Stimulated activated CD4-positive, alpha-beta T cell treated with anti-CD3 and anti-CD28 coated beads, Interleukin-1b, Interleukin-23, amount 100 ng/mL, for 1 hour (primary cell): ENCODE measurements at places on chromosomes 3 and 15.

DNA sequence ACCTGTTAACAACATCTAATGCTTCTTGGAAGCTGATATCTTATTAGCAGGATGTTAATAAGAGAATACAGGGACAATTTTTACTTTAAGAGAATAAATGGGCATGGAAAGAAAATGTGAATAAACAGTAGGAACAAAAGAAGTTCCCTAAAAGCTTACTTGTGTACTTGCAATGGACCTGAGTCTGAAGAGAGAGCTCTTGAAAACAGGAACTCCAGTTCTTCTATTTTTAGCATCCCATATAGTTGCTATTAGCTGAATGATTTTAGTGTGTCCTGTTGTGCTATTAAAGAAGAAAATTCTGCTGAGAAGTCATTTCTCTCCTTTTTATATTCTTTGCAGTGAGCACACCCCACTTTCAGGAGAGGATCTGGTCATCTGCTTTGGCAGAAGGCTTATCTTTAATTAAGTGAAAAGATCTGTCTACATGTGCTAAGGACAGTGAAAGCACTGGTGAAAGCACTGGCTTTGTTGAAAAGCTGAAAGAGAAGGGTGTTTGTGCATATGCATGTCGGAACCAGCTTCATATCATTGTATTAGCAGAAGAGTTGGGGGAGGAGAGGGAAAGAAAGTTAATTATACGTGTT is 1.4 kb upstream of the ST3GAL6 start:
- DNase-seq, result no peak

DNA sequence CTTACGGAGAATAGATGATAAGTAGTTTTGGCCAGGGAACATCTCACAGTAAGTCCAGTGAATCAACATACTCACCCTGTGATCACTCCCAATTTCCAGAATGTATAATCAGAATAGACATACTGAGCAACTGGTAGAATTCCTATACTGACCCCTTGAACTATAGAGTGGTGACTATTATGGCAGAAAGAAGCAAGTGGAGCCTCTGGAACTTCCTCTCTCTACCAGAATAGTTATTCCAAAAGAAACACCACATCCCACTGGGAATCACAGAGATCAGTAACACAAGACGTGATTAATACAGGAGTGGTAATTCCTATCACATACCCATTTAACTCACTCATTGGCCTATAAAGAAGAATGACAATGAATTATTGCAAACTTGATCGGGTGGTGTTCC is 50.1 kb upstream of the TRIM42 start:
- no peak for DNase-seq

GRCh38 chr15:93312891-93313486 is 224.0 kb upstream of the RGMA start:
- no peak for DNase-seq

GRCh38 chr3:140711390-140712035 is 33.6 kb downstream of the TRIM42 start:
- DNase-seq, result no peak

GRCh38 chr3:87973906-87974305 is 84.9 kb downstream of the CGGBP1 start:
- no peak for DNase-seq

- no peak for DNase-seq
Measured at GRCh38 chr3:65785065-65785645, 253.6 kb downstream of the MAGI1 start.

GRCh38 chr3:123586131-123586530 is 1.3 kb upstream of the HACD2 start:
- DNase-seq, result no peak

DNA sequence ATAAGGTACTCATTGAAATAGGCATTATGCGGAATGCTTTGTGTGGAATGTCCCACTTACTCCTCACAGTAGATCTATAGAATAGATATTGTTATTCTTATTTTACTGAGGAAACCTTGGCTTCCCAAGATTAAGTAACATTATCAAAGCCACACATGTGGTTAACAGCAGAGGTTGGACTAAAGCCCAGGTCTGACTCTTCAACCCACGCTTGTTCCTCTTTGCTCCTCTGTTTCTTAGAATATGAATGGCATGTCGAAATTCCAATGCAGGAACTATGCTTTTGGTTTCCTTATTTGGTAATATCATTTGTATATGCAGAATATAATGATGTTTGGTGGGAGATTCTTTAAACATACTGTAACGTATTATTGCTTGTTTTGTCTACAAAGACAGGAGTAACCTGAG is 818.8 kb upstream of the LMCD1 start:
- no peak for DNase-seq

GRCh38 chr15:27046880-27047279 is 75.9 kb downstream of the GABRG3 start:
- no peak for DNase-seq

GRCh38 chr3:15040844-15041243 is 24.3 kb downstream of the MRPS25 start:
- DNase-seq, result no peak

GRCh38 chr15:27820722-27821121 is 278.4 kb downstream of the OCA2 start:
- DNase-seq, result no peak
